Motor neuron (in vitro differentiated cells): ENCODE measurements at places on chromosomes 3 and 15. TPM values are rescaled to one million over a fixed set of nuclear protein-coding genes. Genes with fewer than 3 reads are reported as not detected.

DNA sequence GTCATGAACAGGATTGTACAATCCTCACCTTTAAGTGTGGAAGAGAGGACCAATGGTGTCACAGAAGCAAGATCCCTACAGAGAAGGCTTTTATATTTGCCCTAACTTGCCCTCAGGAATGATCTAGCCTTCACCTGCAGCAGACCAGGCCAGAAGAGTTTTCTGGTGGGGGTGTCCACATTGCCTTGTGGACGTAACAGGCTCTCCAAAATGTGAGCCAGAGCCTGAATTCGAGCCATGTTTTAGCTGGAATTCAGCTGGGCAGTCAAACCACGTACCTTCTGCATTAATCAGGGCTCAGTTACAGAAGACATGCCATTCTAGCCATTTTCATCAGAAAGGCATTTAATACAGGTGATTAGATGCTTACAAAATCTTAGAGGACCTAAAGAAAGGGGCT lies 23.6 kb upstream of the RAB7A start:
- no peak for ATAC-seq

- ATAC-seq: peak; percentile 77
These were observed at the start of gene SLC51B for GRCh38 chr15:65044724-65045481. SLC51B (plus strand) TSS chr15:65045387; CDS start chr15:65050005, 4,618 bp downstream.

DNA sequence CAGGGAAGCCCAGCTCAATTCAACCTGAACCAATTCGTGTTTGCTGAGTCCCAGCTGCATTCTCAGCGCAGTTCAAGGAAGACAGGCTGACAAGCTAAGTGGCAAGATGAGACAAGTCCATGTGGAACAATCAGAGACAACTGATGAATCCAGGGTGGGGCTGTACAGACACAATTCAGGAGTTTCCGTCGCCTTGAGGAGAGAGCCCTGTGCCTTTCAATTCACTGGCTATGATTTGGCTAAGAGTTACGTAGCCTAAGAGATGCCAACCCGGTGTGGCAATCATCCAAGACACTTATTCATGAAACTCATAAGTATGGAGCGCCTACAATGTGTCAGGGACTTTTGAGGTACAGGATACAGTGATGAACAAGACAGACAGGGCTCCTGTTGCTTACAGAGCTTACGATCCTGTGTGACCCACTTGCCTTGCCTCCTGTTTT lies 15.5 kb upstream of the ZBED2 start:
- no peak for ATAC-seq

DNA sequence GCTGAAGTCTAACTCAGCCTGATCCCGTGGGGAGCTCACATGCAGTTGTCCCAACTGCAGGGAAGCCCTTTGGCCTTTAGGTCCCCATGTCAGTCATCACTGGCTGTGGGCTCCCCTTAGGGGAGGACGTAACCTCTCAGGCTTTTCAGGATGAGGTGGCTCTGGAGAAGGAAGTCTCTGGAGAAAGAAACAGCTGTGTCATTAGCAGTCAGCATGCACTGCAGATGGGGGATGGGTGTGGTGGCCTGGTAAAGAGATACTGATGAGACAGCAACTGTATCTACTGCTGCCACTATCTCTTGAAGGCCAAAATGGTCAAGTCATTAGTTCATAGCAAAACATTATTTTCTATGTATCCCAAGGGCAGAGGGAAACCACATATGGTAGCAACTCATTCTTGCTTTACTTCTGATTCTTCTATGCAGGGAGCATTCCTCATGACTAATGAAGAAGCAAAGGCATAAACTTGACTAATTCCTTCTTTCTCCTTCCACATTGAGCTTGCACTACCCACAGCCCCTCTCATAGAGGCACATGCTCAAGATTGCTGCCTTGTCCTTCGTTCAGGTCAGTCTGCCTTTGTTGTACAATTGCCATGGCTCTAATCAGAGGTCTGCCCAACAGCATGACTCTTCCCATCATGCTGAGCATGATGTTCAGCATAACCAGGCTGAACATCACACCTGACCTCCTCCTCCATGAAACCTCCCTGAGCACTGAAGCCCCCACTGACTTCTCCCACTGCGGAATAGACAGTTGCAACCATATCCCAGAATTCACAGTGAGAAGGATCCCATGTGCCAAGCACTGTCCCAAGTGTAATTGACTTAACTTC lies 47.8 kb upstream of the TMEM158 start:
- peak; percentile 80 for ATAC-seq

- peak; percentile 79 for ATAC-seq
These were observed 301.0 kb upstream of the UMPS start for GRCh38 chr3:124429129-124429815.

DNA sequence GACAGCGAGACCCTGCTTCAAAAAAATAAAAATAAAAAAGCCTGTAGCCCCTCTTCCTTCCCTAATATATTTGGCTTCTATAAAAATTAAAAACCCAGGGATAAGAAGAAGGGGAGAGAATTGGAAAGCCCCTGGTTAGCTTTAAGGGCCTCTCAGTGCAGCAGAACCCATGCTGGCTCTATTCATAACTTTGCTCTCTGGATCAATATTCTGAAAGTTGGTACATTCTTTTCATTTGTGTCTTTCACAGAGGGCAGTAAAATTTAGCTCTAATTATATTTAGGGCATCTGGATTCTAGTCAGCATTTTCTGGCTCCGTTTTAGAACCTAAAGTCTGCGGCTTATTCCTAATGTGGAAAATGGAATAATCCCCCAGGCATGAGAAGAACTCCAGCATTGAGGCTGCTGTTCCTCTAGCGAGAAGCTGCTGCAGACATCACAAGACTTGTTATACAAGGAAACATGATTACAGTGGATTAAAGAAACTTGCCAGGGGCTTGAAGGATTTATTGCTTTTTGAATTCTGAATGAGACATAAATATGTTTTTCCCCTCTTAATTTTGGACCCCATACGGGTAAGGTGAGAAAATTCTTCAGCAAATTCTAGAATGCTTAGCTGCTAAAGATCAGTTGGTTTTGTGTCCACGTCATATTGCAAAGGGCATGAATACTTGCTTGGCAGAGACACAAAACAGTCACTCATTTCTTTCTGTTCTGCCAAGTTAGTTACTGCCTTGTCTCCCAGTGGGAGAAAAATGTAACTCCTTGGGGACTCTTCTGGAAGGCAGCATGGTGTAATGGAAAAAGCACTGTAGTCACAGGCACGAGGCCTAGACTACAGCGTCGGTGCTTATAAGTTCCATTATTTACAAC lies 177.7 kb downstream of the VGLL4 start:
- no peak for ATAC-seq

DNA sequence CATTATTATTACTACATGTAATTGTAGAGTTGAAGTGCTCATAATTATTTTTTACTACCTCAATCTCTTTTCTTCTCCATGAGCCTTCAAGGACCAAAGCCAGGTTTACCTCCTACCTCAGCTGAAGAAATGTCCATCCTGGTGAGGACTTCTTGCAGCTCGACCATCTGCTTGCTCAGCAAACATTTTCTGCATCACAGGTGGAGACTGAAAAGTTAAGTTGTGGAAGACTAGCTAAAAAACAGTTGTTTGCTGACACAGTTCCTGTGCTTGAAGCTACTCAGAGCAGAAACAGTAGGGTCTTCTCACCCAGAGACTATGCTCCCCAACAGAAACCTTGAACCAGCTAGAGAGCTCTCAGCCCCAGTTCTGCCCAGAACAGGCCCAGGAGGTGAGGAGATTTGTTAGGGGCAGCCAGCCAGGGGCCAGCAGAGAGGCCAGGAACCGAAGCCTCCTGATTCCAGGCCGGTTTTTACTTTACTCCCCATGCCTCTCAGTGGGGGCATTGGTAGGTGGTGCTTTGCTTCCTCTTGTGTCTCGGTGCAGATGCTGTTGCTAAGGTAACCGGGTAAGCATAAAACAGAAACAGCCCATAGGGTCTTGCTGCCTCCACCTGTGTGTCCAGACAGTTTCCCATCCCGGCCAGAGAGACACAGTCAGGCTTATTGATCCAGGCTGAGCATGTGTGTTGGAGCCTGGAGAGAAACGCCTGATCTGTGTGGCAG lies 54.9 kb downstream of the CCNL1 start:
- peak; percentile 69 for ATAC-seq

The TUBGCP4 gene
- 19.4 and 21.0 TPM in 2 replicates for total RNA-seq

The MTFMT gene
- 15.5 and 20.6 TPM in 2 replicates for total RNA-seq

The CADM2 gene
- 19.2 and 21.7 TPM in 2 replicates for total RNA-seq

The GOLGA8S gene
- total RNA-seq: 0.17 and 0.23 TPM in 2 replicates

The XCR1 gene
- 0.04 and 0.93 TPM in 2 replicates for total RNA-seq
